ENCODE measurements at places on chromosomes 13 and 19.

DNA sequence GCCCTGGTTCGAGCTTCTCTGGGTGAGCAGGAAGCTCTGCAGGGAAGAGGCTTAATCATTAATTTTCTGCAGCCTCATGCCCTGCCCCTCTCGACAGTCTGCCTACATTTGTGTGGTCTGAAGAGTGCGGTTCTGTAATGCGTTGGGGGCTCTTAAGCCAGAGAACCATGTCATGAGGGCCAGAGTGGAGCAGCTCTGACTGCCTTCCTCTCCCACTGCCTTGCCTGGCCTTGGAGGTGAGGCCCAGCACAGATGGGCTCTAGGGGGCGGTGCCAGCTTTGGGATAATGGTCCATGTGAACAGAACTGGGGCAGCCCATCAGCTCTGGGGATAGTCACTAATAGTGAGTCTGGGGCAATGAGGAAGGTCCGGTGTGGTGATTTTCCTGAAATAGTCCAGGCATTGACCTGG is 5.7 kb downstream of the FGF9 start:
- DNase-seq = peak; percentile 10

GRCh38 chr19:13699786-13700185 is 64.5 kb upstream of the MRI1 start:
- no peak for DNase-seq

DNA sequence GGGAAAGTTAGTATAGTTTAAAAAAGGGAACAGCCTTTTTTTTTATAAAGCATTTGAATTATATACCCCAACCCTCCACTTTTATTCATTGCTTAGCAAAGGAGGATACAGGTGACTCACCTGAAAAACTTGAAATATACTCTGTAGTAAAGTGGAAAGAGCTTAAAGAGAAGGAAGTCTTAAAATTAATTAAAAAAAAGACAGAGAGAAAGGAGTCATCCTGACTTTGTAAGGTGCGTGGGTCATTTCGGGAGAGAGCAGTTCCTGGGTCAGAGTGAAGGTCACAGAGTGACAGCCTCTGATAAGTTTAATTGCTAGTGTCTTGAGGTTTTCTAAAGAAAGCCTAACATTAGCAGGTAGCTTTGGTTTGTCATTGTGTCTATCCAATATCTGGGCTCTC is 310.3 kb downstream of the KLF5 start:
- DNase-seq = no peak

GRCh38 chr13:27396252-27396846 is 28.1 kb upstream of the GTF3A start:
- no peak for DNase-seq

- DNase-seq = peak; percentile 66
These were observed 17.6 kb downstream of the WDFY2 start for GRCh38 chr13:51601601-51602565.

DNA sequence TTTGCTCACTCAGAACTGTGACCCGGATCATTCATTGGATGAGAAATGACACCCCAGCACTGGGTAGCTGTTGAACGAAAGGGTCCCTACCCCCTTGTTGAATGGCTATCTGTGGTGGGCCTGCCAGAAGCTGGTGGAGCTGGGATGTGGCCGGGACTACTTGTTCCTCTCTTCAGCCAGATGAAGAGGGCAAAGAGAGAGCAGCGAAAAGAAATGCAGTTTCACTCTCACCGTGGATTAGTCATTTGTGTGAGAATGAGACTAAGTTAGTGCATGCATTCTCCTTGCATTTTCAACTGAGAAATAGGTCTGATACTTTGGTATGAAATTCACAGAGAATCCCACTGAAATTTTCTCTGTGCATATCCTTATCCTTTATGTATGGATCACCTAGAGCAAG is 553.1 kb downstream of the IRS2 start:
- DNase-seq = no peak

GRCh38 chr13:113821847-113822246 is 42.0 kb downstream of the GAS6 start:
- no peak for DNase-seq

- DNase-seq = no peak
These were observed 16.8 kb downstream of the FCGBP start for GRCh38 chr19:39917561-39918182.

GRCh38 chr19:11421371-11422098 is 2.4 kb upstream of the RGL3 start:
- DNase-seq = no peak

DNA sequence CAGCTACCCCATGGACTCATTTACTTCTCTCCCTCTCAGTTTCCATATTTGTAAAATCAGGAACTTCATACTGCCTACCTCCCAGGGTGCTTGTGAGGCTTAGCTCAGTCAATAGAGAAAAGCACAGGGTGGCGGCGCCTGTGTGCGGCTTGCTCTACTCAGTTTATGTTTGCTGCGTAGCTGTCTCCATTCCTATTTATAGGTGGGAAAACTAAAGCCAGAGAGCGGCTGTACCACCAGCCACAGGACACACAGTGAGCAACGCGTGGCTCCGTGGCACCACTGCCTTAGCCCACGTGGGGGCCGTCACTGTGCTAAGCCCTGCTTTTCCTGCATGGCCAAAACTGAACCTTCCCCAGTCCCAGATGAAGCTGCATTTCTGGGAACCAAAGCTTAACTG is 292.4 kb downstream of the TEX29 start:
- no peak for DNase-seq

GRCh38 chr13:35252536-35253205 is 223.8 kb downstream of the MAB21L1 start:
- DNase-seq = no peak

DNA sequence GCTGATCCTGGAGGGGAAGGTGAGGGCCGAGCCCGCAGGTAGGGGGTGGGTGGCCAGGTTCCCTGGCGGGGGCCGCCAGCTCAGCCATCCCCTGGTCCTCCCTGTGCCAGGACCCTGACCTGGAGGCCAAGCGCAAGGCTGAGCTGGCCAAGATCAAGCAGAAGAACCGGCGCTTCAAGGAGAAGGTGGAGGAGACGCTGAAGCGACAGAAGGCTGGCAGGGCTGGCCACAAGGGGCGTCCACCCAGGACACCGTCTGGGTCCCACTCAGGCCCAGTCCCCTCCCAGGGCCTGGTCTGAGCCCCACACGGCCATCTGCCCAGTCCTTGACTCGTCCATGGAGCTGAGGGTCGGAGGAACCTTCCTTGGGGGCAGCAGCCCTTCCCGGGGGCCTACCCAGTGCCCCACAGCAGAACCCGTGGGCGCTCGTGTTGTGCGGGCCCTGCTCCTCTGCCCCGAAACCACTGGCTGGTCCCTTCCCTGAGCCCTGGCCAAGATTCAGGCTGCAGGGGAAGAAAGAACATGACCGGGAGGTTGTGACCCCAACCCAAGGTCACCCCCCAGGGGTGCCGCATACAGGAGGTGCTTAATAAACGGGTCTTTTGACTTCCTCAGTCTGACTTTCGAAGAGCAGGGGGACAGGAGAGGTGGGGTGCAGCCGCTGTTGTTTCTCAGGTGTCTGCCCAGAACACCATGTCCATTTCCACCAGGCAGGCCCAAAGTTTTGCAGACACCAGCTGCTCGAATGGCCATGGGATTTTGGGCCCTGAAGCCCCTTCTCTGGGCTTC is 8.7 kb downstream of the DDX49 start:
- no peak for DNase-seq

DNA sequence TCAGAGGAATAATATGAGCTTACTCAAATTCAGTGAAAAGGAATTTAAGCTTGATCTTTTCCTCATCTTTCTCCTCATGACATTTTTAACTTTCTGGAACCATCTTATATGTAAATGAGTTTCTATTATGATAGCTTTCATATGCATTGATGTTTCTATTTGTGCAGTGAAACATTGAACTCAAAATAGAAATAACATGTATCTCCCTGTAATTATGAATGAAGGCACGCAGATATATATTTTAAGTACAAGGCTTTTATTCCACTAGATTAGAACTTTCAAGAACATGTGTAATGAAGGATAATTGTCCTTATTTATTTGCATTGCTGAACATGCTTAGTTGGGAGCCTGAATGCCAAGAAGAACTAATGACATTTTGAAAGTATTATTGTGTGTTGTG is 1391.7 kb upstream of the MIR17HG start:
- no peak for DNase-seq

DNA sequence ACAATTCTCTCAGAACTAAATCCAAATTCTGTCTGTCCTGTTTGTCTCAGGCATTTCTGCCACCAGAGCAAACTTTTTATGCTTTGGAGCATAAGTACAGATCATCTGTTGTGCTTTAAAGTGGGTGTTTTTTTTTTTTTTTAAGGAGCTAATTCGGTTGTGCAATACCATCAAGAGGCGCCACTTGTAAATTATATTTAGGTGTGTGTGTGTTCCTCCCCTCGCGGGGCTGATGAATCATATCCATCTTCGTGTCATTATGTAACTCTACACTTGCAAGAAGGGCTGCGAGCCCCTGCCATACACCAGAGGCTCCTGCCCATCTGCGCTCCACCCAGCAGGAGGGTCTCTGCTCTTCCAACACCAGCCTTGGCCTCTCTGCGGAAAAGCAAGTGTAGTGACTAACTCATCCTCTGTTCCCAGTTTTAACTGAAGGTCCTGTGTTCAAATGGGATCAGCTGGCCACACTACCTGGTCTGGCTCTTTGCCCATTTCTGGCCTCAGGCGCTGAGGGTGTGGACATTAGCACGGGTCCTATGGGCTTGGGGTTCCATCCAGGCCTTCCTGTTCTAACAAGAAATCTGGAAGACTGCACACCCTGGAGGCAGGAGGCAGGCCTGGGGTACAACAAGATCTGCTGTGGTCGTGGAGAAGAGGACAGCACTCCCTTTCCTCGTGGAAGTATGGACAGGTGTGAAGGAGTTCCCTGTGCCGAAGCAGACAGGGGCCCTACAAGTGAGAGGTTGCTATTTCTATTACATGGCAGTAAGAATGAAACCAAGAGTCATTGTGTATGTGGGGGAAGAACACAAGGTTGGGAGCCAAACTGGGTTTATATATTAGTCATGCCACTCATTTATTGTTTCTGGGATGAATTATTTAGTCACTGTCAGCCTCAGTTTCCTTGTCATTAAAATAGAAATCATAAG is 96.1 kb upstream of the MBNL2 start:
- peak; percentile 80 for DNase-seq

DNA sequence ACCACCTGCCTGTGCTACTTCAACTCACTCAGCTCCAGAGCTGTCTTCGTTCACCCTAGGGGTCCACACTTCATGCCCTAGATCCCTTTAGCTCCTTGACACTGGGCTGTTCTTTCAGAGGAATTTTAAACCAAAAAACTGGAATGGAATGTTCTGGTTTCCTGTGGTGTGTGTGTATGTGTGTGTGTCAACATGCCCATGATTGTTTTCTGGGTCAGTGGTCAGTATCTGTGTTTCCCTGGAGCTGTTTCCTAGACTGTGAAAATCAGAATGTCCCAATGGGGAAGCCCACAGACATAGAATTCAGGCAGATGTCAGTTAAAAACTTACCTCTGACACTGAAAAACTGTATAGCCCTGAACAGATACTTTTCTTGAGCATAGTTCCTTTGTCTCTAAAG is 1.3 kb downstream of the PMIS2 start:
- no peak for DNase-seq

- no peak for DNase-seq
These were observed 9.8 kb upstream of the CEACAM18 start for GRCh38 chr19:51468545-51468920.

- DNase-seq = peak; percentile 83
These were observed 15.5 kb downstream of the MAST3 start for GRCh38 chr19:18112989-18113478.

DNA sequence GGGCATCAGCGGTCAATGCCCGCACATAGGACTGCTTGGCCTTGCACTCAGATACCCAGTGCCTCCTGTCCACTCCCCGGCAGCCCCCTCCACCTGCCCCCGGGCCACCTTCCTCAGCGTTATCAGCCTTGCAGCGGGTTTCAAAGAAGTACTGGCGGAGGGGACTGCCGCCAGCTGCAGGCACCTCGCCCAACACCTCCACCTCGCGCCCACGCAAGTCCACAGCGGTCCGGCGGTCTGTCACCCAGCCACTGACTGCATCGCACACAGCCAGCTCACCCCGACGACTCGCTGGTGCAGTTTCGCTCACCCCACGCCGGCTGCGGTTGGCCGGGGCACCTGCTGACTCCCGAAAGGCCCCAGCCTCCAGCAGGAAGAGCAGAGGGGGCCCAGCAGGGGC is 3.2 kb downstream of the NTF4 start:
- DNase-seq = no peak

GRCh38 chr19:2511570-2511969 is 35.6 kb downstream of the GADD45B start:
- DNase-seq = no peak

DNA sequence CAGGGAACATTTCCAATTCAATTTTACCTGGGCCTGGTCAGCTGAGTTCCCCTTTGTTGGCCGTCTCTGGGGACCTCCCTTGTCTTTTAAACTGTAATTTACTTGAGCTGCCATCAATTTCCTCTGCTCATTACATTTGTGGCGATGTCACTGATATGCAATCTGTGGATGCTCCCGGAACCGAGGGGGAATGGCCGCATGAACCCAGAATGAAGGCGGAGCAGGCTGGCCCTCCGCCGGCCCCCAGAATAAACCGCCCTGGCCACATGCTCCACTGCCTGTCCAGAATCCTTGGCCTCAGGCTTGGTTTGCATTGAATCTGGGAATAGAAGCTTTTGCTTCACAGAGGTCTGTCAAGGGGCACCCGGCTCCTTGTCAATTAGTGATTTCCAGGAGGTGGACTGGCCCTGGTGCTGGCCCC is 276.8 kb downstream of the TEX29 start:
- peak; percentile 63 for DNase-seq

DNA sequence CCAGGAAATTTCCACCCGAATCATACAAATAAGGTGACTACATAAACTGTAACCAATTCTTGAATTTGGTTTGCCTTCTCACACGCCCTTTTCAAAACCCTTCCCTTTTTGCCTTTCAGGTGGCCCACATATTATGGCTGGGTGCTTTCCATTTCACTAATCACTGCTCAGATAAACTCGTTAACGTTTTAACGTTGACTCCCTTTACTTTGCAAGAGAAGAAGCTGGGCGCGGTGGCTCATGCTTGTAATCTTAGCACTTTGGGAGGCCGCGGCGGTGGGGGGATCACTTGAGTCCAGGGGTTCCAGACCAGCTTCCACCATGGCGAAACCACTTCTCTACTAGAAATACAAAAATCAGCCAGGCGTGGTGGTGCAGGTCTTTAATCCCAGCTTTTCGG is 19.8 kb upstream of the ZNF91 start:
- DNase-seq = no peak

DNA sequence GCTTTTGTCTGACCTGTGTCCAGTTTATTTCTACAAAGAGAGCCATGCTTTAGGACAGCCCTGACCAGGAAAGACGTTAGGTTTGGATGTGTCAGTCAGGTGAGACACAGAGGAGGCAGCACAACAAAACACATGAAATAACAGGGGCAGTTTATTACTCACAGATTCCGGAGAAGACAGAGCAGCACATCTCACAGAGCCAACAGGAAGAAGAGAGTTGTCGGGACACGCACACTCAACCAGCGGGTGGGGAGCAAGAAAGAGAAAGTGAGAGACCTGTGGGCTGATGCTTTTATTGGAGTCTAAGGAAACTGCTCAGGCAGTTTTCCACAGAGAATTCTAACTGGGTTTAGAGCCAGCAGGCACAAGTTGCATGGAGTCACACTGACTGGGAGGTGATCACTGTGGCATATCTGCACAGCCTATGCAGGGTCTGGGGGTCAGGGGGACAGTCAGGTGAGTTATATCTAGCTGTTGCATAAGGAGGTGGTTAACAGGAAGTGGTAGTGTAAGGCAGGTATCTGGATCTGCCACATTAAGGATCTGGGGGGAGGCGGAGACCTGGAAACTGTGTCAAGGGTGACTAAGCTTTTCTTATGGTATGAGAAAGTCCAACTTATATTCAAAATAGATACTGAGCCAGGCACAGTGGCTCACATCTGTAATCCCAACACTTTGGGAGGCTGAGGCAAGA is 24.1 kb upstream of the CEACAM20 start:
- no peak for DNase-seq

All from NCI-H1417 (cell line).